Stimulated activated CD4-positive, alpha-beta T cell treated with anti-CD3 and anti-CD28 coated beads, Interleukin-1b, Interleukin-23, amount 100 ng/mL, for 24 hours (primary cell): ENCODE measurements at places on chromosomes 5 and 9.

DNA sequence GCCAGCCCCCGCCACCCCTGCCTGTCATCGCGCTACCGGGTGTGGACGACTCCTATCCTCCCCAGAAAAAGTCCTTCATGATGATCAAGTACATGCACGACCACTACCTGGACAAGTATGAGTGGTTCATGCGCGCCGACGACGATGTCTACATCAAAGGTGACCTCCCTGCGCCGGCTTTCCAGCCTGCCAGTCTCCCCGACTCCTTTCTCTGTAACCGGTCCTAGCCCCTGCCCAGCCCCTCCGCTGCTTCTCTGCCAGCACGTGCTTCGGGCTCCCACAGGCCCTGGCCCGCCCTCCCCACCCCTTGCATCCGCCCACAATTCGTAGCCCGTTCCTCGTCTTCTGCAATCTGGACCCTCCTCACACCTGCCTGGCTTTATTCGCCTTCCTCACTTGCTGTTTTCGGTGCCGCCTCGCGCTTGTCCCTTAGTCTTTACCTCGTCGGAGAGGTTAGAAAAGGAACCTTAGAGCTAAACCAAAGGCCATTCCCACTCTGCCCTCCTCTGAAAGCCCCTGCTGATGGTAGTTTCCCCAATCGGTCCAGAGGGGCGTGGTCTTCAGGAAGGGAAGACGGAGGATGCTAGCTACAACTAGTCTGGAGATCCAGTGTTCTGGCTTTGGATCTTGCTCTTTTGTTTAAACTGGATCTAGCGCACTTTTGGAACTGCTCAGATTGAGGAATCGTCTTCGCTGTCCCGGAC is 1.4 kb downstream of the CHSY3 start:
- no peak for DNase-seq

DNA sequence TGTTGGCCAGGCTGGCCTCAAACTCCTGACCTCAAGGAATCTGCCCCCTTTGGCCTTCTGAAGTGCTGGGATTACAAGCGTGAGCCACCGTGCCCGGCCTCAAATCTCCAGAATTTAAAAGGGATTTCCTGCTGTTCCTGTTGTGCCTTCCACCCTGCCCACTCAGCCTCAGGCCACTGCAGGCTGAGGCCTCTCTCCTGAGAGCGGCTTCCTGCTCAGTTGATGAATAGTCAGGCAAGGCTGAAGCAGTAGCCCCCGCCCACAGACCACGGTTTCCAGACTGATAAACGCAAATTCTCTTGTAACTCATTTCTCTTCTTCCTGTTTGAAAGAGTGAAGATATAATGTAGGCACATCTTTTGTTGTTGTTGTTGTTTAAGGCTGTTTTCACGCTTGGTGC is 127.0 kb upstream of the PLCXD3 start:
- no peak for DNase-seq

GRCh38 chr5:84480873-84481637 is 96.4 kb upstream of the EDIL3 start:
- no peak for DNase-seq

- DNase-seq, result no peak
Observed at GRCh38 chr9:89372230-89372816, 54.0 kb downstream of the SECISBP2 start.

DNA sequence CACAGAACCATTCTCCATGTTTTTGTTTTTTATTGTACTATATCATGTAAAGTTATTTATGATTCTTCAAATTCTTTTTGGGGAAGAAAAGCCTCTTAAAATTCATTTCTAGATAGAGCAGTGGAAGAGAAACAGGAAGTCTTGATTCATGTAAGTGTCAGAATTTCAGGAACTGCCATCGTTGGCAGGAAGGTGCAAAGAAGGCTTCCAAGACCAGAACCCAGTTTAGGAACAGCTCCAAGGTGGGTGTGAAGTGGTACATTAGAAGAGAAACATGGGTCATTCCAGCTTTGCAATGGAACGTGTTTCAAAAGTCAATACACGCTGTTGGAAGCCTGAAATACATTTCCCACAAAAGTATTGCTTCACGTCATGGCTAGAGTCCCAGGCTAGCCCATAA is 14.8 kb downstream of the SAXO1 start:
- DNase-seq, result no peak

DNA sequence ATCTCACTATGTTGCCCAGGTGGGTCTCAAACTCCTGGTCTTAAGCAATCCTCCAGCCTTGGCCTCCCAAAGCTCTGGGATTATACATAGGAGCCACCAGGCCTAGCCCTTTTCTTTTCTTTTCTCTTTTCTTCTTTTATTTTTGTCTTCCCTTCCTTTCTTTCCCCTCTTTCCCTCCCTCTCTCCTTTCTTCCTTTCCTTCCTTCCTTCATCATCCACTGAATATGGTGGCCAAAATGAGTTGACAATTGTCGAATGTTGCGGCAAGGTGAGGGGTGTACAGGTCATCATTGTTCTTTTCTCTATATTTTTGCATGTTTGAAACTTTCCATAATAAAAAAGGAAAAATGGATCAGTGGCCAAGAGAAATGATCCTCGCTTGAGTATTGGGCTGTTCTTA is 32.1 kb upstream of the BASP1 start:
- no peak for DNase-seq

GRCh38 chr5:181182651-181183050 is 22.3 kb downstream of the TRIM7 start:
- no peak for DNase-seq

DNA sequence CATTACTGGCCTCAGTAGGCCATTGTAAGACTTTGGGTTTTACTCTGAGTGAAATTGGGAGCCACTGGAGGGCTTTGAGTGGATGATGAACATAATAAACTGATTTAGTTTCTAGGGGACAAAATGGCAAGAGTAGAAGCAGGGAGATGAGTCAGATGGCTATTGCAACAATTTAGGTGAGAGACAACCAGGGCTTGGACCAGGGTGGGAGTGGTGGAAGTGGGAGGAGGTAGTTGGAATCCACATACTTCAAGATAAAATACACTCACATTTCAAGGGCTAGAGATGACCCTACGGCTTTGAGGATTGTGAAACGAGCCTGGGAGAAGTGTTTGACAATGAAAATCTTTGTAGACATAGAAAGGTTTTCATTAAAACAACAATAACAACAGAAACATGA is 136.3 kb downstream of the ACTBL2 start:
- DNase-seq, result no peak
